ENCODE measurements at places on chromosomes 4 and X.

DNA sequence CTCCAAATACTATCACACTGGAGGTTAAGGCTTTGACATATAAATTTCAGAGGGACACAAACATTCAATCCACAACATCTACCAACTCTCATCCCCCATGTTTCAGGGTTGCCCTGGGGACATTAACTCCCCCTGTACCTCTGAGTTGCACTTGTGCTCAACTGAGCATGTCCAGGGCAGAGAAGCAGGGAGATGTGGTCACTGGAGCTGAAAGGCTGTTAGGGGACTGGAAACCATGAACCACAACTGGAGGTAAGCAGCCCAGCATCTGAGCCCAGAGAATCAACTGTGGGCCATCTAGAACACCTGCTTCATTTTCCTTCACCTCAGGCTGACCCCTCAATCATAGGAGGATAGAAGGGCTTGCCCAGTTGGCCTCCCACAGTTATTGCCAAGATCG lies 641.1 kb downstream of the MID1IP1 start:
- no peak overlapping the region for H3K27ac ChIP-seq
- H3K27me3 ChIP-seq, result peaks cover 10% of the 10 kb centered on the region

- peak overlapping the region; percentile 1 for H3K27ac ChIP-seq
- peaks cover 7% of the 10 kb centered on the region for H3K36me3 ChIP-seq
- no peak for DNase-seq
These were observed 22.1 kb downstream of the UBE2K start for GRCh38 chr4:39719804-39720580.

GRCh38 chr4:101103381-101104142 lies 243.8 kb downstream of the PPP3CA start:
- H3K4me3 ChIP-seq, result peak overlapping the region; percentile 36
- H3K36me3 ChIP-seq, result peaks cover 11% of the 10 kb centered on the region
- no peak for DNase-seq
- H3K27me3 ChIP-seq, result no peaks in the 10 kb centered on the region
- H3K4me1 ChIP-seq, result peaks cover 31% of the 10 kb centered on the region

DNA sequence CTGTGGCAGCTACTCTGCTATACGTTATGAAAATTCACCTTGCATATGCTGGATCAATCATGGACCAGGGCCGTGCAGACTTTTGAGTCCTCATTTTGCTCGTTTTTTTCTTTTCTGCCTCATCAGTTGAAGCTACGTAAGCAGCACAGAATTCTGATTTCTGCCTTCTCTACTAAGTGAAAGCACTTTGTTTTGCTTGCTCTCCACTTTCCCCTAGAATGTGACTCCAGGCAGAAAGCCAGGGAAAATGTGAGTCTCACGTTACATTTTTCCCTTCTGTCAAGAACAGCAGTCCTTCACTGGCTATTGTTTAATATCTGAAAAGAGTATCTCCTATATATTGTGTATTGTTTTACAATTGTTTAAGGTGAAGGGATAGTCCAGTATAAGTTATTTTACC lies 1840.1 kb downstream of the PCDH7 start:
- H3K4me1 ChIP-seq, result no peaks in the 10 kb centered on the region
- peaks cover 2% of the 10 kb centered on the region for H3K36me3 ChIP-seq

Measured in central memory CD8-positive, alpha-beta T cell (primary cell).